NCI-H748 treated with DMSO at 0.1 percent for 48 hours (cell line): ENCODE measurements at places on chromosomes 11 and 22.
A peak's percentile ranks its signal among the peaks of the same experiment; 100 is the strongest.

DNA sequence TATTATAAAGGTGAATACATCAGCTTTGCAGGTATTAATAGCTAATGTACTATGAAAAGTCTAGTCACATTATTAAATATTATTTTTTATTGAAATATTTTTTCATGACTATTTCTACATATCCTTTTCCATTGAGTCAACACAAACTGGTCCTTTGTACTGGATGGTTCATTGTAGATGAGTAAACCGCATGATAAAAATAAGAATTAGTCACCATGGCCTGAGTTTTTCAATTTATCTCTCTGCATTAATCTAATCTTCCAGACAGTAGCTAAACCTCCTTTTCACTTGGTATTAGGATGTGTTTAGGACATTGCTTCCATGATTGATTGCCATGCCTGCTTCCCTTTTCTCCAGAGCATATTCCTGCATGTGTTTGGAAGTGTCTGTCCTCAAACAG, 439.4 kb upstream of the ARHGAP42 start:
- no peak for DNase-seq

- no peak for DNase-seq
Observed at GRCh38 chr11:1889941-1890855, 1.5 kb downstream of the PRR33 start.

DNA sequence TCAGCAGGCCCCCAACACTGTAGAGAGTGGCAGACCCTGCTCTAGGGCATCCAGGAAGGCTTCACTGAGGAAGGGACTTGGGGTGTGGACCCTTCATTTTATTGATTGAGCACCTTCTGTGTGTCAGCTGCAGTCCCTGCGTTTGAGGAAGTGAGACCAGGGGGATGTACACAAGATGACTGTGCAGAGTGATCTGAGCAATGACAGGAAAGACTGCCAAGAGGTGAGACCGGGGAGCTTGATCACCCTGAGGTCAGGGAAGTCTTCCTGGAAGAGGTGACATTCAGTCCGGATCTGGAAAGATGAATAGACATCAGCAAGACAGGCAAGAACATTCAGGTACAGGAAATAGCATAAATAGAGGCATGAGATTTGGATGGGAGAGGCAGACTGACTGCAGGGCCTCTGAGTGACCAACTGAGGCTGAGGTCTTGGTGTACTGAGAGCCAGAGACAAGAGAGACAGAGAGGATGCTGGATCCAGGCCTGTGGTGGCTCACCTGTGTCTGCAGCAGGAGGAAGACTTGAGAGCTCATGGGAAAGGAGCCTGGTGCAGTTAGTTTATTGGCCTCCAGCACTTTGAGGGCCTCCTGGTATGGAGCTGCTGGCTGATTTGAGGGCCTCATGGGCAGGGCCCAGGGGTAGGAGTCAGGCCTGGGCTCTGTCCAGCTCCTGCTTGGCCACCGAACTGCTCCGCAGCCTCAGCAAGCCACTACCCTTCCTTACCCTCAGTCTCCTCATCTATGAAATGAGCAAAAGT, 5.2 kb downstream of the DGAT2 start:
- DNase-seq: no peak

DNA sequence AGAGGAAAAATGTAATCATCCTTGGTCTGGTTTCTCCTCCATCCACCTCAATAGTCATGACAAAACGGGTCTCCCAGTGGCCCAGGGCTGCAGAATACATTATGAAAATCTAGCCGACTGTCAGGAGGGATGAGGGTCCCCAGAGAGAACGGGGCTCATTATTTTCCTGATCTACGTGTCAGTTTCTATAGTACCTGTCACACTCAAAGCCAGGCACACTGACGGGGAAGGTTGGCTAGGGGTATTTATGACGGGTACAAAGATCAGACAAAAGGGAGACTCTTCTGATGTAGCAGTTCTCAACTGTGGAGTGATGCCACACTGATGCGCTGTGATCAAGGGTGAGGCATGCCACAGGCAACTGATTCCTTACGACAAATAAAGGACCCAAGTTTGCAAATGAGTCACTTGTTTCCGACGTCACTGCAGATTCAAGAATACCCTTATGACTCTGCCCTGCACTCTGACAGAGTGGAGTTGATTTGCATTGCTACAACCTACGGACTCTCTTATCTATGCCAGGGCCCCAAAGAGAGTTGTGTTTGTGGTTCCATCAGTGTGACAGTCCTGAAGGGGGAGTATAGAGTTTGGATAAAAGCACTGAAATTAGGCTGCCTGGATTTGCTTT, 188.2 kb upstream of the TBCEL start:
- no peak for DNase-seq

DNA sequence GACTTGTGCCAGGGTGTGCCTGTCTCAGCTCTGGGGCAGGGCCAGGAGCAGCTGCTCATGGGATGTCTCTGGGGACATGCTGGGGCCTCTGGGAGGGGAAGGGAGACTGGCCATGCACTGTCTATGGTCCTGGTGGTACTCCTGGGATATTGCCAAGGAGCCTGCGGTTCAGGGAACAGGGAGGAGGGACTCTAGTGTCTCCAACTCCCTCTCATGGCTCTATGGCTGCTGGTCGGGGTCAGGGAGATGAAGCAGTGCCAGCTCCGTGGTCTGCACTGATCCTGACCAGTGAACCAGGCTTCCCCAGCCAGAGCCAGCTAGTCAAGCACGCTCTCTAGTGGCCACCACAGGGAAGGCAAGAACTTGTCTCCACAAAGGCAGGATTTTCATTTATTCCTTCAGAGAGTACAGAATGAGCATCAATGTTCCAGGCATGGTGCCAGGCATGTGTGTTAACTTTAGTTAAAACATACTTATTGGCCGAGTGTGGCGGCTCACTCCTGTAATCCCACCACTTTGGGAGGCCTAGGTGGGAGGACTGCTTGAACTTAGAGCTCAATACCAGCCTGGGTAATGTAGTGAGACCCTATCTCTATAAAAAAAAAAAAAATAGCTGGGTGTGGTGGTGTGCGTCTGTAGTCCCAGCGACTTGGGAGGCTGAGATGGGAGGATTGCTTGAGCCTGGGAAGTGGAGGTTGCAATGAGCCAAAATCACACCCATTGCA, 2.5 kb upstream of the BEST1 start:
- peak; percentile 67 for DNase-seq

GRCh38 chr22:37815593-37815992, 7.6 kb upstream of the GALR3 start:
- no peak for DNase-seq

DNA sequence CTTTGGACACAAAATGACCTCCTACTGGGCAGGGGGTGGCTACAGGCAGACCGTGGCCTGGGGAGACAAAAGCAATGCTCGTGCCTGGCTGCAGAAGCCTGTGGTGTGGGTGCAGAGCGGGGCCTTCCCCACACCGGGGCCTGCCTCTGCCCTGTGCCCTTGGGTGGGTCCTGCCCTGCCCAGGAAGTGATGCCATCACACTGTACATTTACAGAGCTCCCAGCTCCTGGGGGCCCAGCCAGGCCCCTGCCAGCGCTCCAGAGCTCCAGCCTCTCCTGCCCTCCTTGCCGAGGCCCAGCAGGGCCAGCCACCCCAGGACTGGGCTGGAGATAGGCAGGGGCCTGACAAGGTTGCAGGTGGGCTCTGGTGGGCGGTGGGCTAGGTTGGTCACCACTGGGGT, 40.1 kb downstream of the MUC5B start:
- DNase-seq: no peak

GRCh38 chr11:127709960-127710359, 709.4 kb upstream of the KIRREL3 start:
- no peak for DNase-seq

- no peak for DNase-seq
Observed at GRCh38 chr11:10355257-10355661, 50.4 kb downstream of the ADM start.

GRCh38 chr22:48496226-48496845, 1331.3 kb downstream of the BRD1 start:
- no peak for DNase-seq

- no peak for DNase-seq
Observed at GRCh38 chr22:30198921-30199320, 47.6 kb downstream of the LIF start.

DNA sequence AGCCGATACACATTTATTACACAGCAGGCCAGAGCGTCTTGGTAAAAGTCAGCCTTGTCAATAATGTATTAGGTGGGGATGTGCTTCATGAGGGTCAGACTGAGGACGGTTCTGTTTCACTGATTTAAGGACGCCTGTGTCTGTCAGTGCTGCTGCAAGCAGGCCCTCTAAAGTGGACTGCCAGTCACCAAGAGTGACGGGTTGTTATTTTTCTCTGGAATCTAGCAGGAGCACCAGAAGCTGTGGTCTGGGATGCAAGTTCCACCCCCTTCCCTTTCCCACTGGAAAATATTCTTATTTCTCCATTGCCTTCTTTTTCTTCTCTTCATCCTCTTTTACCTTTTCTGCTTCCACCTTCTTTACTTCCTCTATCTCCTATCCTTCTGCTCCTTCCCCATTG, 191.2 kb upstream of the NCAM1 start:
- DNase-seq: no peak

- DNase-seq: no peak
Observed at GRCh38 chr11:20010851-20011225, 149.4 kb downstream of the DBX1 start.

DNA sequence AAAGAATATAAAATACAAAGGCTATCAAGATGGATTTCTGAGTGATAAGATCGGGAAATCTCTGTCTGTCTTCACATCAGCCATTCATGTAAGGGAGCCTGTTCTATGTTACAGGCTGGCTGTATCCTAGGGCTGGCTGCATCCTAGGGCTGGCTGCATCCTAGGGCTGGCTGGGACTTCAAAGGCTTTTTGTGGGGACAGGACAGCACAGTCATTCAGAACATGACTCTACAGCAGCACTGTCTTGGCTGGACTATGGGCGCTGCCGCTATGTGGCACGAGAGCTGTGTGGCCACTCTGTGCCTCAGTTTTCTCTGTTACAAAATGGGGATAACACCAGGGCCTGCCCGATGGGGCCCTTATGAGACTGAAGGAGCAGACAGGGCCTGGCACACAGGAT, 10.2 kb downstream of the ADAMTS8 start:
- no peak for DNase-seq

- DNase-seq: no peak
Observed at GRCh38 chr11:35764417-35764816, 101.8 kb downstream of the TRIM44 start.

GRCh38 chr11:35246745-35247144, 107.8 kb downstream of the CD44 start:
- DNase-seq: no peak

DNA sequence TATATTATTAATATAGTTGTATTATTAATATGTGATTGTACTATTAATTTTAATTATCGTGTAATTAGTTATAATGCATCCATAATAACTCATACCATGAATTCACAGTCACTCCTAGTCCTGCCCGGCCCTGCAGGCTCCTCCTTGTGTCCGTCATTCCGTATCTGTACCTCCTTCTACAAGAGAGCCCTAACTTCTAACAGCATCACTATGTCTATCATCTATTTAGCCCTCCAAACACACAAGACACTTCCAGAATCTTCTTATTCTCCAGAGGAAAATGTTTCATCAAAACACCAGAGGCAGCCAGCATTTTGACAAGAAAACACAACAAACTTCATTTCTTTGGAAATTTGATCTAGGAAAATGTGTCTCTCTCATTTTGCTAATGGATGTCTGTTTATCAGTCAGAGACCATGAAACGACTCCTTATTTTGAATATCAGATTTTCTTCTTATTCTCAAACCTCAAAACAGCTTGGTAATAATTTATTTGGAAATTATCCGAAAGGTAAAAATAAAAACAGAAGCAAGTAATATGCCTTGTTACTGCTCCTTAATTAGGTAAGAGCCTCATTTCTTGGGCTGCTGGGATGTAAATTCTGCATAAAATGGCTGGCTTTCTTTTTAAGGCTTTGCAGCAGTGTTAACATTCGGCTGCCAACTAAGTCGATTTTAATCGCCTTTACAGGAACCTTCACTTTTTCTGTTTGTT, 23.1 kb upstream of the SEPTIN5 start:
- DNase-seq: no peak

GRCh38 chr11:95778699-95779098, 10.9 kb downstream of the FAM76B start:
- DNase-seq: no peak

GRCh38 chr11:102926961-102927623, 28.4 kb downstream of the MMP13 start:
- no peak for DNase-seq

DNA sequence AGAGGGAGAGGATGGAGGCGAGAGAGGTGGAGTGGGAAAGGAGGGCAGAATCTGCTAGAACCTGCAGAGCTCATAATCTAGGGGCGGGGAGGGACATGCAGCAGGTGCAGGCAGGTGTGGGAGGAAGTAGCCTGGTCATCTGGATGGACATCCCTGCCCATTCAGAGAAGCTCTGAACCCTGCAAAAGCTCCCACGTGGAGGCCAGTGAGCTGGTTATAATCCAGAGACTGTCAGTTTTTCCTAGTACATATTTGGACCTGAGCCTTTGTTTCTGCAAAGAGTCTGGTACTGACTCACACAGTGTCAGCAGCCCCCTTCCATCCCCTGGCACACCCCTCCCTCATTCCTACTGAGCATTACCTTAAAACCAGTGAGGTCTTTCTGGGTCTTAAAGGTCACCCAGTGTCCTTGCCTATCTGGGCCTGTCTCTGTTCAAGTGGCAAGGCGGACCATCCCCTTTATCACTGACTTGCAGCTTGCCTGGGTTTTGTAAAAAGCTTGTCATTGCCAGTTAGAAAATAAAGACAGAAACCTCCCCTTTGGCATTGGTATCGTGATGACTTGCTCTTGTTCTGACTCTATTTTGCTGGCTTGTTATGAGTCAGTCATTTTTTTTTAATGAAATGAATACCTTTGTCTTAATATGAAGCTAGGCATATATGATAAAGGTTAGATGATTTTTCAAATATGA, 26.1 kb downstream of the PTPRJ start:
- no peak for DNase-seq

GRCh38 chr11:67469508-67469811, 409 bp upstream of the TMEM134 start:
- DNase-seq: no peak

- DNase-seq: no peak
Observed at GRCh38 chr11:46920755-46921154, 2.4 kb upstream of the LRP4 start.

- DNase-seq: no peak
Observed at GRCh38 chr22:46044621-46045458, 67.9 kb upstream of the WNT7B start.

- DNase-seq: no peak
Observed at GRCh38 chr11:95257456-95257971, 26.5 kb upstream of the SESN3 start.

GRCh38 chr11:44971185-44971584, 20.5 kb upstream of the TP53I11 start:
- DNase-seq: no peak
